ENCODE measurements at places on chromosomes 4 and X. TPM values are rescaled to one million over a fixed set of nuclear protein-coding genes. Genes with fewer than 3 reads are reported as not detected.

The PDGFC gene
- total RNA-seq: 12.2 TPM

The RASL11B gene
- total RNA-seq: 6.1 TPM

The MAGEA1 gene
- total RNA-seq: not detected

The CFAP99 gene
- not detected for total RNA-seq

The MAPK10 gene
- total RNA-seq: 1.7 TPM

The PLA2G12A gene
- total RNA-seq: 52.9 TPM

The GATA1 gene
- not detected for total RNA-seq

The RLIM gene
- total RNA-seq: 35.2 TPM

The PCDH7 gene
- total RNA-seq: 163 TPM

The SOWAHB gene
- total RNA-seq: not detected

The WDFY3 gene
- 54.1 TPM for total RNA-seq

The TRIM75 gene
- total RNA-seq: not detected

The CXCL11 gene
- not detected for total RNA-seq

The CT45A10 gene
- total RNA-seq: not detected

The USP9X gene
- total RNA-seq: 63.0 TPM

The SMIM10 gene
- total RNA-seq: 6.7 TPM

The SMPX gene
- total RNA-seq: 537 TPM

The PAGE2B gene
- total RNA-seq: not detected

The GLRA2 gene
- not detected for total RNA-seq

The UBE2A gene
- total RNA-seq: 66.9 TPM

The DRP2 gene
- not detected for total RNA-seq

The PNMA5 gene
- not detected for total RNA-seq

The TLR7 gene
- 0.29 TPM for total RNA-seq

The SH2D1A gene
- total RNA-seq: 3.4 TPM

The SYN1 gene
- total RNA-seq: 20.5 TPM

The NSUN7 gene
- total RNA-seq: 0.25 TPM

The VGLL1 gene
- total RNA-seq: not detected

The PABPC1L2B gene
- not detected for total RNA-seq

The MSN gene
- 274 TPM for total RNA-seq

The MAMLD1 gene
- total RNA-seq: 1.5 TPM

The AFM gene
- total RNA-seq: not detected

The ARHGAP36 gene
- total RNA-seq: not detected

The FAM13A gene
- total RNA-seq: 11.5 TPM

Data from heart left ventricle (tissue), 16 donors.